ENCODE measurements at places on chromosomes 5 and 9.
A peak's percentile ranks its signal among the peaks of the same experiment; 100 is the strongest.

- no peak for DNase-seq
These were observed 22.1 kb downstream of the GABRP start for GRCh38 chr5:170805666-170806065.

DNA sequence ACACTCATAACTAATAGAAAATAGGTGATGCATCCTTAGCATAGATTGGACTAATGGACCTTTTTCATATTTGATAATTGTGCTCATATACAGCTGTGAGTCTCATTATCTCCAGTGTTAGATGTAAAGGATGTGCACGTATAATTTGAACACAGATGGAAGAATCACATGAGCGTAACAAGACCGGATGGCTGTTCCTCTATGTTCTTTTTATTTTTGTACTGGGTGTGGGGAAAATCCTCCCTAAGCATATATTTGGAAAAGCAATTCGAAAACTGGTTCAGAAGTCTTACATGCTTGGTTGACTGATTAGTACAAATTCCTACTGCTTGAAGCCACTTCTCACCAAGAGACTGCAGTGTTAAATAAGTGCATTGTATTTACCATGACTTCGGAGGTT, 230.2 kb downstream of the AOPEP start:
- DNase-seq, result no peak

DNA sequence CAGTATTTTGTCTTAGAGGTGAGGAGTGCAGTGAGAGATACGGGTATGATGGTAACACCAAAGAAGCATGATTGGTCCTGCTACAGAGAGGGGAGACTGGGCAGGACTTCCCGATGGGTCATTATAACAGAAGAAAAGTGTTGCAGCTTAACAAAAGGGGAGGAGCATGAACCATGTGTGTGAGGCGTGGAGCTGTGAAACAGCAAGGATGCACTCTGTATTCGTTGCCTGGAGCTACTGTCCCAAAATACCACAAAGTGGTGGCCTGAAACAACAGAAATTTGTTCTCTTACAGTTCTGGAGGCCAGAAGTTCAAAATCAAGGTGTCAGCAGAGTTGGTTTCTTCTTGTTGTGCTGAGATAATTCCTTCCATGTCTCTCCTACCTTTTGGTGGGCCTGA, 59.4 kb upstream of the GRHPR start:
- DNase-seq, result no peak

DNA sequence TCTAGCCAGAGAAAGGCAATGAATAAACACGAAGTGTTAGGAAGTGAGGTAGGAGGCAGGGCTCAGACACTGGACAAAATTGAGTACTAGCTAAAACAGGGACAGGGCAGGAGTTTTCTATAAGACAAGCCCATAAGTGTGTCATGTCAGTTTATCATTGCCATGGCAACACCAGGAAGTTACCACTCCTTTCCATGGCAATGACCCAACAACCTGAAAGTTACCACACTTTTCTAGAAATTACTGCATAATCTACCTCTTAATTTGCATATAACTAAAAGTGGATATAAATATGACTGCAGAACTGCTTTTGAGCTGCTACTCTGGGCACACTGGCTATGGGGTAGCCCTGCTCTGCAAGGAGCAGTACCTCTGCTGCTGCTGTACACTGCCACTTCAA, 442.5 kb upstream of the COX7C start:
- no peak for DNase-seq

- DNase-seq, result no peak
These were observed 10.3 kb downstream of the CDC37L1 start for GRCh38 chr9:4689687-4690104.

DNA sequence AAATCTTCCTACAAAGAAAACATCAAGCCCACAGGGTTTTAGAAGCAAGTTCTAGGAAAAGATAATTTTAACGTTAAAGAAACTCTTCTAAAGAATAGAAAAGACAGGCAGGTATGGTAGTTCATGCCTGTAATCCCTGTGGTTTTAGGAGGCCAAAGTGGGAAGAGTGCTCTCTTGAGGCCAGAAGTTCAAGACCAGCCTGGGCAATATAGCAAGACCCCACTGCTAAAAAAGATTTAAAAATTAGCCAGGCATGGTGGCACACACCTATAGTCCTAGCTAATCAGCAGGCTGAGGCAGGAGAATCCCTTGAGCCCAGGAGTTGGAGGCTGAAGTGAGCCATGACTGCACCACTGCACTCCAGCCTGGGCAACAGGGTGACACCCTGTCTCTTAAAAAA, 193.3 kb downstream of the MLLT3 start:
- DNase-seq, result no peak

GRCh38 chr5:177297922-177298321, 5.6 kb downstream of the RAB24 start:
- DNase-seq, result no peak

DNA sequence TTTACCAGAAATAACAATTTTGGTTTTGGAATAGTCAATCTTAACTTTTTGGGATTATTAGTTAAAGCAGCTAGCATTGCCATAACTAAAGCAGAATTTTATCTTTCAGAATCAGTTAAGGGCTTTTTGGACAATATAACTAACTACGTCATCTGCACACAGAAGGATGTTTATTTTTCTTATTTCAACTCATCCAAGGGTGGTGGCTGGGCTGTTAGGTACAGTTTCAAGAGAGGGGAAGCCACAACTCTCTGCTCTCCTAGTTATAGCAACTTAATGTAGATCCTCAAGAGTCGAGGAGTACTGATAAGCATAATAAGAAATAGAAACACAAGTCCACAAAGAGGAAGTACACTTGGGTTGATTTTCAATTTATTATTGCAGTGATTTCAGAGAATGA, 65.6 kb downstream of the ANKRD55 start:
- no peak for DNase-seq

DNA sequence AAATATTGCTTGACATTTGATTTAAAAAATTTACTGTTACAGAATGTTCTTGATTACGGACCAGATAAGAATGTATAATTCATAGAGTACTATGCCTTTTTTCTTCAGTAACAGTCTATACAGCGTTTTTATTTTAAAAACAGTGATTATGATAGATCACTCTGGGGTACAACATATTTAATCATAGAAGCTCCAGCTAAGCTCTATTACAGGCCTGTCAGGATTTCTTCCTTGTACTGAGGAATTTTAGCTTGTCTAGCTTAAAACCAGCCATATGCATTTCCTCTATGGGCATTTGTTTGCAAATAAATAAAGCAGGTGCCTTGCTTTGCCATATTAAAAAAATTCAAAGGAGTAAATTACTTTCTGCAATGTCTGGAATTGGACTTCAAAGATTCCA, 423.8 kb downstream of the BNC2 start:
- no peak for DNase-seq

GRCh38 chr5:36068751-36069281, 2.1 kb upstream of the UGT3A2 start:
- DNase-seq, result no peak

DNA sequence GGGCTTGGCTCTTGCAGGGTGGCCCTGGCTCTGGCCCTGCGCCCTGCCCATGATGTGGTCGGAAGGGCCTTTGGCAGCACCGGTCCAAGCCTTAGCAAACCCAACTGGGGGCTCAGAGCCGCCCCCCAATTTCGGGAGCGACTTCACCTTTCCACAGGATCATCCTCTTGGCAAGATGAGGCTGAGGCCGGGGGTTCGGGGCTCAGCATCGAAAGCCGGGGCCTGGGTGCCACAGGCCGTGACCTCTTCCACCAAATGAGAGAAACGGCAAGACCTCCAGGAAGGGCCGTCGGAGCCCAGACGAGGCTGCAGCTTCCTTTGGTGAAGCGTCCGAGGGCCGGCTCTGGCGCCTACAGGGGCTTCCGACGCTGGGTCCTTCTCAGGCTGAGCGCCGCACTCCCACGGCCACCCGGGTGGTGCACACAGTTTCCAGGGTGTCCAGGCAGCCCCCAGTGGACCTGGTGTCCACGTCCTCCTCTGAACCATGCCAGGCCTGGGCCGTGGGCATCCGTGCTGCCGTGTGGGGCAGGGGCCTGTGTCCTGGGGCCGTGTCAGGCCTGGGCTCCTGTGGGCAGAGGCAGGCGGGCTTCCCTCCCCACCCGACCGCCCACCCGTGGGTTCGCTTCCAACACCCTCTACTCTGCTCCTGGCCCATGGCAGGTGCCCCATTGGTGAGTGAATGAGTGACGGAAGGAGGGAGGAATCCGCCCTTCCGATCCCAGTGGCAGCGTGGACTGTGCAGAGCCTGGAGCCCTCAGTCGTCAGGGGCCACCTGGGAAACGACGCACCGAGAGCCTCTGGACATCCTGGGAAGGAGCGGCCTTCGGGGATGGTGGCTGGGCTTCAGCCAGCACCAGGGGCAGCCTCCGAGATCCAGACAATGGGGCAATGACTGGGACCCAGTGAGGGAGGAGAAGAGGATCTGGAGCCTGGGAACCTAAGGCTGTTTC, 5.2 kb upstream of the AGPAT2 start:
- DNase-seq, result no peak

GRCh38 chr5:132797651-132798050, 15.5 kb upstream of the SOWAHA start:
- peak; percentile 40 for DNase-seq

All from NCI-H524 (cell line).